Stimulated activated CD4-positive, alpha-beta T cell treated with anti-CD3 and anti-CD28 coated beads, Interleukin-2, amount 100 ng/mL, for 48 hours (primary cell): ENCODE measurements at places on chromosomes 12 and 14.

DNA sequence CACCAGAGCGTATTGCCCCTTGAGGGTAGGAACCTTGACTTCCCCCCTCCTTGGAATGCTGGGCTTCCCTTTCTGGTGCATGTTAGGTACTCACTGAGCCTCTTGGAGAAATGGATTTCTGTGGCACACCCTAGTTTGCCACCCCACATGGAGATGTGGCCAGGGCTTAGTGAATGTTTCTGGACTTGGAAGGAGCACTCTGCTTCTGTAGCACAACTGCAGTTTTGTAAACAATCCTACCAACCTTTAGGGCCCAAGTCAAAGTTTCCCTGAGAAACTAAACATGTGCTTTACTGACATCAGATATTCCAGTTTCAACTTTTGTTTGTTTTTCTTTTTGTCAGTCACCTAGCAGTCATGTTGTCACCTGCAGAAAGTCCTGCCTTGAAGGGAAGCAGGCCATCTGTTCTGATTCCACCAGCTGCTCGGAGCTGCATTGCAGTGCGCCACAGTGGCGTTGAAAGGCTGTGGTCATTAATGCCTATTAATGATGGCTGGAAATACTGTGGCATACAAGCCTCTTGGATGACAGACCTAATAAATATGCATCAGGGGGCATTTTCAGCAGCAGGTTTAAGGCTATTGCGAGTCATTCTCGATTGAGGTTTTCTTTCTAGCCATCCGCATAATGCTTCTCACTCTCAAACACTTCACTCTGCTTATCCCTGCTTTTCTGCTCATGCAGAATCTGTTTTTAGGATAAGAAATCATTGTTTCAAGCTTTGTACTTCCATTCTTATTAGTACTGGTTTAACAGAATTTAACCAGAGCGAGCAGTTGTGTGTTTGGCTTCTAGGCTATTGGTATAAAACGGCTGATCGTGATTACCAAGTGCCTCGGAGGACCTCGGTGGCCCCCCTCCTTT, 7.8 kb downstream of the PELI2 start:
- no peak for DNase-seq

GRCh38 chr12:69468237-69469026, 1.8 kb upstream of the FRS2 start:
- no peak for DNase-seq

- DNase-seq, result no peak
Observed at GRCh38 chr14:79639613-79640012, 571.7 kb downstream of the DIO2 start.

DNA sequence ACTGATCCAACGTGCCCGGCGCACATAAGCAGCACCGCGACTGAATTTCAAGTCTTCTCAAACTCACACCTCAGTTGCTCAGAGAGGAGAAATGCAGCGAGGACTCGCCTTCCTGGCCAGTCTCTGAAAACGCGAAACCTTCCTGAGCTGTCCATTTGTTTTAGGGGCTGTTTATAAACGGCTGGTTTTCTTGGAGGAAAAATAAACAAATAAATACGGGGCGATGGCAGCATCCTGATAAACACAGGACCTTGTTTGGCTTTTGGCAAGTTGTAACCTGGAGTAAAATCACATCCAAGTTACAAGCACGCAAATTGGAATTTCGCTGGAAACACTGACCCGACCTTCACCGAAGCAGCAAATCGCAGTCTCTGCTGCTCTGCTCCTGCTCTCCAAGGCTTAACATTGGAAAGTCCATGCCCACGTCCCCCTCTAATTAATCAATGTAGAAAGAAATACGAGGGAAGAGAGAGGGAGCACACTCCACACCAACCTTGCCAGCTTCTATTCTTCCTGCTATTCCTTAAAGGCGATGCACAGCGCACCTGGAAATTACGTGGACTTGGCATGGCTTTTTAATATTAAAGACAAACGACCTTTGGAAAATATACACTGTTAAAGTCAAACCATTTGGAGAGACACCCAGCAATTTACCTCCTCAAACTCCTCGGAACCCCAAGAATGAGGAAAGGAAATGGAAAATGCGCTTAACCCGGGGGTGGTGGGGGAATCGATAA, 248.8 kb downstream of the APAF1 start:
- DNase-seq, result no peak

GRCh38 chr12:12954878-12955625, 3.1 kb upstream of the GPRC5D start:
- DNase-seq, result no peak

DNA sequence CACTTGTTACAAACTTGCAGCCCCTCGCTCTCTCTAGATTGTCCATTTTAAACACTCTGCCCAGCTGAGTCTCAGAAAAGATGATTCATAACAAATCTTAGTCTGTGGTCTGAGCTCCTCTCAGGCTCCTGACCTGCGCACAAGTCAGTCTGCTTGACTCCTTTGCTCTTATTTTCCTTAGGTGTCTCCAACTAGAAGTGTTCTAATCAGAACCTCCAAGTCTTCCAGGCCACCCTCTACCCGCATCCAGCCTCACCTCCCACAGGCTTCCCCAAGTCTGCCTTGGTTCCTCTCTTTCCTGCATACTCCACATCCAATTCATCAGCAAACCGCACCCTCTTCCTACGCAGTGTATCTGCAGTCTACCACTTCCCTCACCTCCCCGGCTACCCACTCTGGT, 42.4 kb upstream of the BDKRB2 start:
- no peak for DNase-seq

DNA sequence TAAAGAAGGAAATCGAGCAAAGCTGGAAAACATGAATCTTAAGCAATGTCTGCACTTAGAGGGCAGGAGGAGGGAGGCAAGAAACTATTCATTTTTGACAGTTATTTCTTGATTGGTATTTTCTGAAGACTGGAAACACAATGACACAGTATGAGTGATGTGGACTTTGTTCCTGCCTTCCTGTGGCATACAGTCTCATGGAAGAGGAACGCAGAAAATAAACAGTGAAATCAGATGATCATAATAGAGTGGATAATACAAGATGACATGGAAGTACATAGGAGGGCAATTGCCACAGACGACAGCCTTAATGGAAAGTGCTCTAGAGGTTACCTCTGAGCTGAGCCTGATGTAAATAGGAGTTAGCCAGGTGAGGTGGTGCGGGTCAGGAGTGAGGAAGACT, 140.4 kb upstream of the MAX start:
- DNase-seq, result no peak

- DNase-seq, result no peak
Observed at GRCh38 chr14:61524211-61524806, 171.0 kb upstream of the HIF1A start.

DNA sequence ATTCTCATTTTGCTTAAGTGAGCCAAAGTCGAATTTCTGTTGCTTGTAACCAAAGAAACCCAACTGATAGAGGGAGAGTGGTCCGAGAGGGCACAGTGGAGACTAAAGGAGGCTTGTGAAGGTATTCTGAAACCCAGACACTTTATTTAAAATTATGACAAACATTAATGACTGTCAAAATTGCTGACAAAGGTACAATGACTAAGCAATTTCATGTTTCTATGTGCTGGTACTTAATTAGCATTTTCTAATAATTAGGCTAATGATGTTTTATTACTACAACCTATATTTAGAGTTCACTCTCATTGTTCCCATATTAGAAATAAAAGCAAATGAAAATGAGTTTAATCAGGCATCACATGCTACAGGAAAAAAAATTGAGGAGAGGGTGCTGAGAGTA, 116.4 kb downstream of the PTGER2 start:
- no peak for DNase-seq

DNA sequence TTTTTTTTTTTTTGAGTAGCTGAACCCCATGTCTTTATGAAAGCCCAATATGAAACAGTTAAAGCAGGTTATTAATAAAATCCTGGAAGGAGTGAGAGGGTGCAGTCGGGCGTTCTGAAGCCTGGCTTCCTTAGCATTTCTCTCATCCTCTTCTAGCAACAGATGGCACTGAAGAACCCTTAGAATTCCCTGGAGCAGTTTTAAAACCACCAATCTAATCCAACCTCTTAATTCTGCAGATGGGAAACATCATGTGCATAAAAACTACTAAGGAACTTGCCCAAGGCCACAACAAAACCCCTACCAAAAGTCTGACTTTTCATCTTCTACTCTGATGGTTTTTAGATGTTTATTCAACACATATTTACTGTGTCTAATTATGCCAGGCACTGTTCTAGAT, 25.2 kb downstream of the PRDM4 start:
- no peak for DNase-seq

DNA sequence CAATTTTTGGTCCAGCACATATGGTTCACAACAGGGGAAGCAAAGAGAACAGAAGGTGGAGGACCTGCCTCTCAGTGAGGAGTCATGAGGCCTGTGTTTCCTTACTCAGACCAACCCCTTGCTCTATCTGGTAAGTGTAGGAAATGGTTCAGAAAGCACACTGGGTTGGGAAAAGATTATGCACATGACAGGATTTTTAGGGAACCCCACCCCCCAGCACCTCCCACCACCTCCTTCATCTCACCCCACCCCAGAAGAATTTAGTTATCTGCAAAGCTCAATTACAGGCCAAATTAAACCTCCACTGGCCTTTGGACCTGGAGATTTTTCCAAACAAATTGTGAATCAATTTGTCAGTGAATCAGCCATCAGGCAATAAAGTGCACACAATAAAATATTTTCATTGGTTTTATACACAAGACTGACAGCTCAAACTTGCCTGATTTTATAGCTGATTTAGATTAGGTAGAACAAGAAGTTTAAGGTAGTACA, 132.8 kb downstream of the DACT1 start:
- no peak for DNase-seq

DNA sequence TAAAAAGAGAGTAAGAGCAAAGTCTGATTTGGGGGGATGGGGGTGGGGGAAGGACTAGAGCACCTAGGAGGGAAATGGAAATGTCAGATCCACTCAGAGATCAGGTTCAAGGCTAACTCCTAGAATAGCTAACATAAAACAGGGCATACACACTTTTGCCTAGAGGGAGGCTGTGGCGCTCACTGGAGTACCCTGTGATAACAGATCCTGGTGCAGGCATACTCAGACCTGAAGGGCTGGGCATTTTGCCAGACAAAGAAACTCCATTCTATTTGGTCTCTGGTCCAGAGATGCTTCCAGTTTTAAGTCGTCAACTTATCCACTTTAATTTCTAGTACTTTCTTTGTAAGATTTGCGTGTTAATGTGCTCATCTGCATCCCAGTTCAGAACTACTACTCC, 5.8 kb downstream of the CTDSP2 start:
- no peak for DNase-seq

DNA sequence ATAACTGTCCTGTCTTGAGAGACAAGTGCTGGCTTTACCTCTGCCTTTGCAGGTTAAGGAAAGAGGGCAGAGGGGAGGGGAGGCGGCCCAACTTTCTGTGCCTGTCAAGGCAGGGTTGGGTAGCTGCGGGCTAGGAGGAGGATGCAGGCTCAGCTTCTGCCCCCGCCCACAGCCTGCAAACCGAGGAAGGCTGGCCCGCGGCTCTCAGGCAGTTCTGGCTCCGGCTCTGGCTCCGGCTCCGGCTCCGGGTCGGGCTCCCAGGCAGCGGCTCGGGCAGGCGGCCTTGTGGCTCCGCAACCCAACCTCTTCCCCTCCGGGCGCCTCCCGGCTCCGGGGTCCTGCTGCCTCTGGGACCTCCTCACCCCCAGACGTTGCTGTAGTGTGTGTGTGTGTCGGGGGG, 92.9 kb downstream of the TMEM30B start:
- no peak for DNase-seq

GRCh38 chr14:74429221-74429691, 3.2 kb upstream of the SYNDIG1L start:
- DNase-seq, result no peak

GRCh38 chr12:2794191-2794735, 507 bp upstream of the FKBP4 start:
- no peak for DNase-seq

DNA sequence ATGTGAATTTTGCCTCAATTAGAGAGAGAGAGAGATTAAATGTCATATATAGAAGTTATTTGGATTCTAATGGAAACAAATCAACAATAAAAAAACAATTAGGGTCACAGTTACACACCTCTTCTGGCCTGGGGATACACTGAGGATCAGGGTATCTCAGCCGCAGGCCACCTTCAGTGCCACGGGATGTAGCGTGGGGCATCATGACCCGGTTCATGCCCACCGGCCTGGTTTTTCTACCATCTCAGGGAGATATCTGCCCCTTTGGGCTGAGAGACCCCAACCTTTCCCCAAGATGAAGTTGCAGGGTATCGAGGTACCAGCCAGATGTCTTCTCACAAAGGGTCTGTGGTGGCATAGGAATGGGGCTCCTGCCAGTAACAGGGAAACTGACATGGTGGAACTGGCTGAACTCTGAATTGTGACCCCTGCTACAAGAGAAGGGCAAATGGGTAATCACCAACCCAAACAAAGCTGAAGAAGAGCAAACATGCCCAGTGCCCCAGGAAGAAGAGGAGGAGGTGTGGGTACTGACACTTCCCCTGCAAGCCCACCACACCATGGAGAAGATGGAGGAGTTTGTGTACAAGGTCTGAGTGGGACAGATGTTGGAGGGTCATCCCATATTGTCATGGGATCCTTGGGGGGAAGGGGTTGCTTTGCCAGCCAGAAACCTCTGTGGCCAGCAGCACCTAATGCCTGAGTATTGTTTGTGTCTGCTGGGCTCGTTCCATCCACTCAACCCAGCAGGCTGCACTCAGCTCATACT, 19.5 kb downstream of the SERPINA3 start:
- DNase-seq, result no peak

GRCh38 chr12:2337031-2338010, 284.5 kb downstream of the CACNA1C start:
- DNase-seq, result no peak

DNA sequence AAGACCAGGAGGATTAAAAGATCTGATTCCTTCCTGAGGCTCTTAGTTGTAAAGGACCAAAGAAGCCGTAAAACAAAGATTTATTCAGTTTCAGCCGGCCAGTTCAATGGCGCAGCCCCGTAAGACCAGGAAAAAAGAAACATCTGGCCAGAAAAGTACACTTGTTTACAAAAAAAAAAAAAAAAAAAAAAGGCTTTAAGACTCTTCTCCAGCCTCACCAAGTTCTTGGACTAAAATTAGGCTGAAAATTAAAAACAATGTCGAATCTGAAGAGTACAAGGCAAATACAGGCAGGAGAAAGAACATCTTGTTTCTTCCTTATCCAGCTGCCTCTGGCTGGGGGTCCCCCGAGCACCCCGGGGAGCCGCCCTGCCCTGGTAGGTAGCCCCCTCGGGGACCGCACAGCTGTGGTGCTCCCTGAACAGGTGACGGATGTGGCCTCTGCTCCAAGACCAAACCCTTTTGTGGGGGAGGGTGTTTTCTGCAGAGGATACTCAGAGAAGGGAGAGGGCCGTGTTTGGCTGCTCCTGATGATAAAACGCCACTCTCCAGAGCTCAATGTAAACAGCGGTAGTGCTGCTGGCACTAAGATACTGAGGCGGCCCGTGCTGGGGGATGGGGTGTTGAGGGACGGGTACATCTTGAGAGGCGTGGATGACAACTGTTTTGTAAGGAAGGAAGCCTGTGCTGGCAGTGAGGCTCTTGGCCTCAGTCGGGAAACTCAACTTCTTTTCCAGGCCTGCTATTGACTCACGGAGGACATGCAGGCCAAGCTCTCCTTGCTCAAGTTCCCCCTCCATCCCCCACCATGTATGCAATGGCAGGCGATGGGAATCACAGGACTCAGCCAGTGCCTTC, 201.0 kb upstream of the DIO3 start:
- no peak for DNase-seq
